ENCODE measurements at places on chromosomes 2 and 18.

- no peak for DNase-seq
Measured at GRCh38 chr18:8367217-8367988, 241.8 kb upstream of the RAB12 start.

GRCh38 chr2:237497838-237498186 is 10.8 kb downstream of the MLPH start:
- DNase-seq, result no peak

DNA sequence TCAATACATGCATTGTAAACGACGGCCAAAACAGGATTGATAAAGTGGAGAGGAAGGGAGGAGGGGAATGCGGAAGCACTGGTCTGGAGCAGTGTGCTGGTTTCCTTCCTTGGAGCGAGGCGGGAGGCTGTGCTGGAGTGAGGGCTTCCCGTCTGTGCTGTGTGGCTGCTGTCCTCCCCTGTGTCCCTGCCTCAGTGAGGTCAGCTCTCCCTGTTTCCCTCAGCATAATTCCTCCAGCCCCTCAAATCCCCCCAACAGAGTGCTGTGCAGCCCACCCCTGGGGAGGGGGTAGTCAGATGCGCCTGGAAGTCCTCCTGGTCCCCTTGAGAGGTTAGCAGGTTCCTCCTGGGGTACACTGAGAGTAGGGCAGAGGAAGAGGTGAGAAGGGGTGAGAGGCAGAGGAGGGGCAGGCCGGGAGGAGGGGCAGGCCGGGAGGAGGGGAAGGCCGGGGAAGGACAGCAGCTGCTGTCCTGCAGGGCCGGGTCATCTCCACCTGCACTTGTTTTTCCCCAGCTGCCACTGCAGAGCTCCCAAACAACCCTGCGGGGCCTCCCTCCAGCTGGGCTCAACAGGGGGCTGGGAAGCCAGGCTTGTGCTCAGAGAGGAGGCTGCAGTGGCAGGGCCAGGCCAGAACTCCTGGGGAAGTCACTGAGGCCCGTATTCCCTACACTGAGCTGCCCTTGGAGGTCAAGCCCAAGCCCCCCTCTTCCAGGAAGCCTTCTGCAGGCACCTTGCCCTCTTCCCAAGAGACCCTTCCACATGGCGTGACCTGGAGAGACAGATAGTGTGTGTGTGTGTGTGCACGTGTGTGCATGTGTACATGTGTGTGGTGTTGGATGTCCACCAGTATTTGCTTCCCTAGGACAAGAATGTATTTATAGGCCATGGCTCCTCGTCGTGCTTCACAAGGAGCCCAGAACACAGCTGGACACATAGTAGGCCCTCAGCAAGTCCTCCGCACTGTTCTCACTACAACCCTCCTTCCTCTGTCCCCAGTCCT is 13.2 kb upstream of the ATP6V1B1 start:
- no peak for DNase-seq

- no peak for DNase-seq
Measured at GRCh38 chr2:181594322-181594721, 62.6 kb downstream of the CERKL start.

GRCh38 chr18:24552218-24552617 is 91.8 kb downstream of the HRH4 start:
- no peak for DNase-seq

DNA sequence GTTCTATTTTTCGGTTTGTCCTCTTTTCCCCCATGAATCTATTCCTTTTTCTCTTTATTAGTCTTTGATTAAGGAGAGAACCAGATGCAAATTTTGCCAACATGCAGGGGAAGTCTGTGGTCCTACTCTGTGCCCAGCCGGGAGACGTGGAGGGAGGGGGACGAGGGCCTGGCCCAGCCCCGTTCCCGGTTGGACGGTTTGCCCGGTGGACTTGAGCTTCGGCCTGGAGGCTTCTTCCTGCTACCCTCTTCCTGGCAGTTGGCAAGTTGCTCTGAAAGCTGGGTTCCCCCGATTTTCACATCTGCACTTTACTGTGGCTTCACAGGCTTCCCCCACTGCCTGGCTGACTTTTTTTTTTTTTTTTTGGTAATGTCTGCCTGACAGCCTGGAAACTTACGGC is 39.3 kb upstream of the GBX2 start:
- no peak for DNase-seq

DNA sequence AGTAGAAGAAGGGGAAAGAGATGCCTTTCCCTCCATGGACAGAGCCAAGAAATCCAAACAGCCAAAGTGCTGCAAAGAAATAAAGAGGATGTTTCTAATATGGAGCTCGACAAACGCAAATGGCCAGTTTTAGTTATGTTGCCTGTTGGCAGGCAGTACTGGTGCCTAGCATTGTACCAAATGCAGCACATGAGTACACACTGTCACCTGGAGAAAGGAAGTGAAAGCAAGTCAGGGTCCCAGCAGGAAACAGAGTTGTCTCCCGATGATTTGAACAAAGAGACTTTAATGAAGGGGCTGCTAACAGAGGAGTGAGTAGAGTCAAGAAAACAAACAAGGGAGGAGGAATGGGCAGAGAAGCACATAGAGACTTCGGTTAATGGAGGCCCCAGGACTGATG is 623.0 kb downstream of the BCL11A start:
- no peak for DNase-seq

DNA sequence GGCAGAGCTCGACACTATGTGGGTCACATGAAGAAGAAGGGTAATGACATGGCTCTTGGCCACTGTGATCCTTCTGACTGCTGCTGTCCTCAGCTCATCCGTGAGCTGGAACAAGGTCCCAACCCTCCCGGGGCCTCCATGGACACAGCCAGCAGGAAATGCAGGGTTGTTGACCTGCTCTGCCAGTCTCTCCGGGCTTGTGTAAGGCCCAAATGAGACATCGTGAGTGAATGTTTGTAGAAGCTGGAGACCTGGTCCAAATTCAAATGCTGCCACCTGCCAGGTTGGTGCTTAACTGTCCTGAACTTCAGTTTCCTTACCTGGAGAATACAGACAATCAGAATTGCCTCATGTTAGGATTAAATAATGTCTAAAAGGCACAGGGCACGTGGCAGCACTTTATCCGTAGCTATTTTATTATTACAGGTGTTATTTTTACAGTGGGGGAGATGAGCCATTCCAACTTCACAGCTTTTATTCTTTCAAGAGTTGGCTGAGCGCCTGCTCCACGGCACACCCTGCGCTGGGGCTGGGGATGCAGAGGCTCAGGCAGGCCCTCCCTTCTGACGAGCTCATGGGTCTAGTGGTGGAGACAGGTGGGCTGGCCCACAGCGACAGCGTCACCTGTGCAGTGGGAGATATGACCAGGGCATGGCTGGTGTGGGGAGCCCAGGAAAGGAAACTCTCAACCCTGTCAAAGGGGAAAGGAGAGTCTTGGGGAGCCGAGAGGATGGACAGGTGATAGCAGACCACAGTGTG is 15.1 kb downstream of the ARHGEF4 start:
- DNase-seq, result no peak

- no peak for DNase-seq
Measured at GRCh38 chr2:147161746-147162145, 683.1 kb upstream of the ACVR2A start.

GRCh38 chr18:63119647-63120046 is 199.9 kb downstream of the BCL2 start:
- no peak for DNase-seq

DNA sequence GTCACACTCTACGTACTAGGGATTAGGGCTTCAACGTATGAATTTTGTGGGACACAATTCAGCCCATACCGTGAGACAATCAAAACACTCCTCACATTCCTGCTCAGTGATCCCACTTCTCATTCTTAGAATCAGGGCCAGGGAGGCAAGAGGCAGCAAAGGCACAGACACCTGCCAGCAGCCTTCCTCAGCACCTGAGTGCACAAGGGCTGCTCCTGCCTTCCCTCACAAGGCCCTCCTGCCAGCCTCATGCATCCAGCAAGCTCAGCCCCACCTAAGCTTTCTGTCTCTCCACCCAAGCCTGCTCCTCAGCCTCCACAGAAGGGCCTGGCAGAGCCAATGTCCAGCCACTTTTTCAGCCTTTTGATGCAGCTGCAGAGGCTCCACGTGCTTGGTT is 141.6 kb downstream of the SP3 start:
- DNase-seq, result no peak

DNA sequence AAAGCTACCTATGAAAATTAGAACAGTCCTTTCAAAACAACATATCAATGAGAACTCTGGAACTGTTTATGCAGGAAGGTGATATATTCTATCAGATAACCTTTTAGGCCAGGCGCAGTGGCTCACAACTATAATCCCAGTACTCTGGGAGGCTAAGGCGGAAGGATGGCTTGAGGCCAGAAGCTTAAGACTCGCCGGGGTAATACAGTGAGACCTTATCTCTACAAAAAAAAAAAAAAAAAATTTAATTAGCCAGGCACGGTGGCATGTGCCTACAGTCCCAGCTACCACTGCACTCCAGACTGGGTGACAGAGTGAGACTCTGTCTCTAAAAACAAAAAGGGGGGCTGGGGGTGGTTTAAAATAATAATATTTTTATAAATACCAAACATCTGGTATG is 77.9 kb downstream of the OSBPL1A start:
- no peak for DNase-seq

- DNase-seq, result no peak
Measured at GRCh38 chr18:58364876-58365528, 263.9 kb downstream of the ALPK2 start.

DNA sequence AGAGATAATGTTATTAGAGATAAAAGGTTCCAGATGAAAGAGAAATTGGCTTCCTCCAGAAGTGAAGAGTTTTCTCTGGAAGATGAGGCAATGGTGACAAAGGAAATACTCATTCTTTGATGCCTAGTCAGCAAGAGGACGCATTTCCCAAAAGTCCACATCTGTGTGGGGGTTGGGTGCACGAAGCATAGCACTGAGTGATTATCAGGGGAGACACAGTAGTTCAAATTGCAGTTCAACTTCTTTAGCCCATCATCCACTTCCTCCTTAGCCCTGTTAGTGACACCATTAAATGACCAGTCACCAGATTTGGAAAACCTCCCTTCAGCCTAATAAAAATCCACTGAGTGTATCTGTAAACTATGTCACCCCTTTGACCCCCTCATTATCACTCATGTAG is 80.9 kb upstream of the PHLPP1 start:
- no peak for DNase-seq

DNA sequence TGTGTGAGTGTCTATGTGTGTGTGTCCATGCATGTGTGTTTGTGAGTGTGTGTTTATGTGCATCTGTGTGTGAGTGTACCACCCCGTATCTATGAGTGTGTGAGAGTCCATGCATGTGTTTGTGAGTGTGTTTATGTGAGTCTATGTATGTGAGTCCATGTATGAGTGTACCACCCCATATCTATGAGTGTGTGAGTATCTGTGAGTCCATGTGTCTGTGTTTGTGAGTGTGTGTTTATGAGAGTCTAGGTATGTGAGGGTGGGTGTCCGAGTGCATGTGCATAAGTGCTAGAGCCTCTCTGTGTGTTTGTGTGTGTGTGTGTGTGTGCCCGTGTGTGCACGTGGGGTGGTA is 86.0 kb upstream of the ATG16L1 start:
- DNase-seq, result no peak

- no peak for DNase-seq
Measured at GRCh38 chr2:24969784-24970183, 2.0 kb downstream of the DNAJC27 start.

DNA sequence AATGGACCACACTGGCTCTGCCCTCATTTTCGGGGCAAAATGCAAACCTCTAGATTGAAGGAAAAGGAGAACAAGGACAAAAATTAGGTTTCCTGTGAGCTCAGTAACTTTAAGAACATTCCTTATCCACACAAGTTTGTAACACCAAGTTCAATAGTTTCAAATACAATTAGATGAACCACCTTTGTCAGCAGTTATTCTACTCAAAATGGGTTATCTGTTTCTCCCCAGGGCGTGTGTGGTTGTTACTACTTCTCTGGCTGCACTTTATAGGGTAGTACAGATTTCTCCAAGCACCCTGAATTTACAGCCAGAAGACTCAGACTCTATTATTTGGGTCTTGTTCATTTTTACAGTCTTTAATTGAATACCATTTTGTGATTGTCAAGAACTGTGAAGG is 45.0 kb upstream of the TANK start:
- DNase-seq, result no peak

DNA sequence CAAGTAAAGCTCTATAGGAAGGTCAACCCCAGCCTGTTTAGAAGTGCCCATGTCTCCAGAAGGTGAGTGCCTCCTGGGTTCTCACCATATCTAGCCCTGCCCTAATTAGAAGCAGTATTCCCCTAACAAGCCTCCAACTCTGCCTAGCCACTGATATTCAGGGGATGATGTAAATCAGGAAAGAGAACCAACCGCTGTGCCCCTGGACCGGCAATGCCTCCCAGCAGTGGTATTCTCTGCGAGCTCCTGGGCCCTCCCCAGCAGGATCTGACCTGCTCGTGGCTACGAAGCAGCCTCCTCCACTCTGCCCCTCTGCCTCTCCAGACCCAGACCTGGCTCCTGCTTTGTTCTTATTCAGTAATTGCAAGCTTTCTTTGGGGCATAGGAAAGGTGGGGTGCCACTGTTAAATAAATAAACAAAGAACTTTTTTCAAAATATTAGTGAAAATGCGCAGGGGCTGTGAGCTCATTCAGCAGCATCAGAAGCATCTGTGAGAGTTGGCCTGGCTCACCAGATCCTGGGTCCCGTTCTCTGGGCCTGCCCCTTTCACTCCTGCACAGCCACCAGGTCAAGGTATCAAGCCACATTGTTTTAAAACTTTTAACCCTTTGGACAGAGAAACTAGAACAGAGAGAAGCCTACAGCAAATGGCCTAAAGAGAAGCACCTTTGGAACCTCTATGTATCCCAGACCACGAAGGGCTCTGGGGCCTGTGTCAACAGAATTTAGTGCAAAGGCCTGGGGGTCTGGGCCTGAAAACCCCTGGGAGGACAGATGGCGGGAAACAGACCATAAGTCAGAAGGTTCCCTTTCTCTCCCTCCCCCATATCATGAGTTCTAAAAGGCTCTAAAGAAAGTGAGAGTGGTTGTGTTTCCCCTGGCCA is 11.9 kb downstream of the MREG start:
- DNase-seq, result no peak

GRCh38 chr2:68943581-68944568 is 8.8 kb downstream of the GKN2 start:
- DNase-seq, result peak; percentile 44

DNA sequence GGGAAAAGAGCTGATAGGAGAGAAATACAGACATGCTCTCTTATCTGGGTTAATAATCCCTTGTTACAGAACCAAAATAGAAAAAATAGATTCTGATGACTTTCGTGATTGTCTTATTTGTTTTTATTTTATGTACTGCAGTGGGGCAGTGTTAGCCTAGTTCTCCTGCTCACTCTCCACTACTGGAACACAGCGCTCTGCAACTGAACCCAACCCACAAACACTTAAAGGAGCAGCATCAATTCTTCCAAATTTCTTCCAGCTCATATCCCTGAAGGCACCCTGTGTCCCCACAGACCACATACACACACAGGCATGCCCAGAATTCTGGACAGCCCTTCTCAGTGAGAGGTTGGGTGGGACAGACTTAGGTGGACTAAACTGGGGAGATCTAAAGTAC is 160.6 kb downstream of the SS18 start:
- no peak for DNase-seq

- DNase-seq, result no peak
Measured at GRCh38 chr18:1014951-1015624, 110.4 kb downstream of the ADCYAP1 start.

DNA sequence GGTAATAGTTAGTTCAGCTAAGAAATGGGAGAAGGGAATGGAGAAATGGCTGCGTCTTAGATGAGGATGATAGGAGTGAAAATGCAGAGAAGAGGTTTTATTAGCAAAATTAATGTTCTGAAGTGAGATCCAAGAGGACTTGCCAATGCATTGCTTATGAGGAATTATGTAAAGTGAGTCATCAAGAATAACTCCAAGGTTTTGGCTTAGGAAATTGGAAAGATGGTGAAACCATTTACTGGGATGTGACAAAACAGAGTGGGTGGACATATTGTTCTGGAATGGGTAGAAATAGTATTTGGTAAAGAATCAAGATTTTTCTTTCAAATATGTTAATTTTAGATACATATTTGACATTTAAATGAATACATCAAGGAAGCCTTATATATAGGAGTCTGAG is 306.6 kb upstream of the CYRIA start:
- no peak for DNase-seq
